Karpas-422 (cell line): ENCODE measurements at places on chromosomes 16 and 17. TPM values are rescaled to one million over a fixed set of nuclear protein-coding genes. Genes with fewer than 3 reads are reported as not detected.
A peak's percentile ranks its signal among the peaks of the same experiment; 100 is the strongest.

OGFOD3 gene
- 14.8 and 17.9 TPM in 2 replicates for total RNA-seq

KRT40 gene
- not detected in 2 replicates for total RNA-seq

C16orf74 gene
- 13.3 and 24.5 TPM in 2 replicates for total RNA-seq

MYH2 gene
- total RNA-seq: not detected in 2 replicates

NXN gene
- total RNA-seq: 1.1 TPM in 1 of 2 replicates, not detected in the other

TEX19 gene
- total RNA-seq: 0.34 and 2.3 TPM in 2 replicates

PRAC2 gene
- total RNA-seq: not detected in 2 replicates

DNA sequence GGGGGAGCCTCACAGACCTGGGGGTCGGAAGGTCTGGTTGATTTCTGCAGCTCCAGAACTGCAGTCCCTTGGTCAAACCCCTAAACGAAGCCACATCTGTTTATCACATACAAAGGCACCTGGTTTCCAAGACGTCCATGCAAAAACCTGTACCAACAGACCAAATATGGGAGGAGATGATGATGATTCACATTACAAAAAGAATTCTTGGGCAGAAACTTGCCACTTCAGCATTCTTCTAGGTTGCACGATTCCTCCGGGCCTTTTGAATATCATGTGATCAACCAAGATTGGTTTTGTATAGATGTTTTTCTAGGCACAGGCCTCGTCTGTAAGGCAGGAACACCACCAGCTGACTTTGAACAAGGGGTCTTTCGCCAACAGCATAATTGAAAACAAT is 466.3 kb downstream of the SOX9 start:
- no peaks in the 10 kb centered on the region for H3K36me3 ChIP-seq
- H3K27me3 ChIP-seq: no peaks in the 10 kb centered on the region
- H3K4me1 ChIP-seq: peaks cover 7% of the 10 kb centered on the region
- no peak overlapping the region for H3K27ac ChIP-seq
- no peak for DNase-seq

- H3K27me3 ChIP-seq: no peaks in the 10 kb centered on the region
- H3K4me3 ChIP-seq: no peak overlapping the region
- DNase-seq: no peak
- no peak overlapping the region for H3K27ac ChIP-seq
- no peaks in the 10 kb centered on the region for H3K36me3 ChIP-seq
- no peaks in the 10 kb centered on the region for H3K4me1 ChIP-seq
These were observed 5.3 kb downstream of the ZNF469 start for GRCh38 chr16:88387941-88388627.

- no peak overlapping the region for H3K27ac ChIP-seq
- H3K4me3 ChIP-seq: no peak overlapping the region
- no peaks in the 10 kb centered on the region for H3K4me1 ChIP-seq
- no peaks in the 10 kb centered on the region for H3K27me3 ChIP-seq
These were observed 9.0 kb upstream of the G6PC1 start for GRCh38 chr17:42891539-42892152.

GRCh38 chr17:4035081-4035680 is 70.9 kb upstream of the ATP2A3 start:
- H3K4me3 ChIP-seq: no peak overlapping the region
- no peak overlapping the region for H3K27ac ChIP-seq

- DNase-seq: no peak
- H3K4me3 ChIP-seq: no peak overlapping the region
- no peaks in the 10 kb centered on the region for H3K36me3 ChIP-seq
- H3K27me3 ChIP-seq: no peaks in the 10 kb centered on the region
These were observed 509.6 kb downstream of the MAF start for GRCh38 chr16:79090966-79091365.

- H3K36me3 ChIP-seq: no peaks in the 10 kb centered on the region
- H3K27ac ChIP-seq: peak overlapping the region; percentile 42; the same call in 1 of the 2 replicates
- H3K27me3 ChIP-seq: no peaks in the 10 kb centered on the region
- DNase-seq: no peak
- H3K4me1 ChIP-seq: peaks cover 29% of the 10 kb centered on the region
These were observed 626 bp downstream of the PELP1 start for GRCh38 chr17:4703330-4703691.

DNA sequence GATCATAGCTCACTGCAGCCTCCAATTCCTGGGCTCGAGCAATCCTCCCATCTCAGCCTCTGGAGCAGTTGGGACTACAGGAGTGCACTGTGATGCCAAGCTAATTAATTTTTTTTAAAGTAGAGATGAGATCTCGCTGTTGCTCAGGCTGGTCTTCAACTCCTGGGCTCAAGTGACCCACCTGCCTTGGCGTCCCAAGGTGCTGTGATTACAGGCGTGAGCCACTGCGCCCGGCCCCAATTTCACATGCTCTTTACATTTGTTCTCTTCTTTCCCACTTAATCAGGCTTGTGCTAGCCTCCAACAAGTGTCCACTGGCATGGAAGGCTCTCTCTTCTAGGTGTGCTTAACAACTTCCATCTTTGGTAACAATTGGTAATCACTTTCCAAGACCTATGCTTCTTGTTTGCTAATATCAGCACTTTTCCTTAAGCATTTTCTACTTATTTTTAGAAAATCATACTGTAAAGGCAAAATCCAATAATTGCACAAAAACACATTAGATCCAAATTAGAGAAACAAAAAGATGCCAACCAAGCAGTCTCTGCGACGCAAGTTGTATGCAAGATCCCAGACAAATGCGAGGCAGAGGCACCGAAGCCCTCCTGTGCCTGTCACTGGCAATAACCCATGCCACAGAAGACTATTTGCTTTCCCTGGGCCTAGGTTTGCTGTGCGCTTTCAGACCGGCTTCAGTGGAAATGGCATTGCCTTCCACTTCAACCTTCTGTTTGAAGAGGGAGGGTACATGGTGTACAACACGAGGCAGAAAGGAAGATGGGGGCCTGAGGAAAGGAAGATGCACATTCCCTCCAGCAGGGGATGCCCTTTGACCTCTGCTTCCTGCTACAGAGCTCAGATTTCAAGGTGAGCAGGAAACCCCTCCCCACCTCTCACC is 52.6 kb downstream of the NOS2 start:
- no peaks in the 10 kb centered on the region for H3K27me3 ChIP-seq
- no peaks in the 10 kb centered on the region for H3K36me3 ChIP-seq
- H3K4me3 ChIP-seq: no peak overlapping the region

DNA sequence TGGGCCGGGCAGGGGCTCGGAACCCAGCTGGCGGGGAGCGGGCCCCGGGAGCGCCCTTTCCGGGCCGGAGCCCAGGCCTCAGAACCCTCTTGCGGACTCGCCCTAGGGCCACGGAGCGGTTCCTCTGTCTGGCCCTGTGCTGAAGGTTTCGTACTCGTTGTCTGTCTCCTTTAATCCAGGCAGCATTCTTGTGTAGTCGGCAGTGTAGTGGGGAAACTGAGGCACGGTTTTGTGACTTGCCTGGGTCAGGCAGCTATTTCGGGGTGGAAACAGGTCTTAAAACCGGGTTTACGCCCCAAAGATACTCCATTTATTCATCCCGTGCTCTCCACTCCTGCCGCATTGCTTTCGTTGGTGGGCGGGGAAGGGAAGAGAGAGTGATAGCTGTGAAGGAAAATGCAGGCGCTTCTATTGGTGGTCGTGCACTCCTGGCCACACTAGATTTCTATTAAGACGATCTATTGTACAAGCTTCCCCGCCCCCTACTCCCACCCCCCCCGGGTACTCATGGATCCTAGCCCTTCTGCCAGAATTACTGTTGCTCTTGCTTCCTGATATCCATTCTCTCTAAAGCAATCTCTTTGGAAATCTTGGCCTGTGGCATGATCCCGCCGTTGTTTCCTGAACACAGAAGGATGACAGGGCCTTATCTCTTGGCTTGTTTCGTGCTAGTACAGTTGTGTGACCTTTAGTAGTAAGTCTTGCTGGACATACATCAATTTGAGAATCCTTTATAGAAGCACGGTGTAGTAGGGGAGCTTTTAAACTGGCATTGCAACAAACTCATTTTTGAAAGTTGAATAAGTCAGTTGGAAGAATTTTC is 751 bp downstream of the DCAF7 start:
- H3K27ac ChIP-seq: peak overlapping the region; percentile 83
- peaks cover 45% of the 10 kb centered on the region for H3K4me1 ChIP-seq
- H3K27me3 ChIP-seq: no peaks in the 10 kb centered on the region
- H3K36me3 ChIP-seq: peaks cover 20% of the 10 kb centered on the region; the same call in 1 of the 2 replicates

DNA sequence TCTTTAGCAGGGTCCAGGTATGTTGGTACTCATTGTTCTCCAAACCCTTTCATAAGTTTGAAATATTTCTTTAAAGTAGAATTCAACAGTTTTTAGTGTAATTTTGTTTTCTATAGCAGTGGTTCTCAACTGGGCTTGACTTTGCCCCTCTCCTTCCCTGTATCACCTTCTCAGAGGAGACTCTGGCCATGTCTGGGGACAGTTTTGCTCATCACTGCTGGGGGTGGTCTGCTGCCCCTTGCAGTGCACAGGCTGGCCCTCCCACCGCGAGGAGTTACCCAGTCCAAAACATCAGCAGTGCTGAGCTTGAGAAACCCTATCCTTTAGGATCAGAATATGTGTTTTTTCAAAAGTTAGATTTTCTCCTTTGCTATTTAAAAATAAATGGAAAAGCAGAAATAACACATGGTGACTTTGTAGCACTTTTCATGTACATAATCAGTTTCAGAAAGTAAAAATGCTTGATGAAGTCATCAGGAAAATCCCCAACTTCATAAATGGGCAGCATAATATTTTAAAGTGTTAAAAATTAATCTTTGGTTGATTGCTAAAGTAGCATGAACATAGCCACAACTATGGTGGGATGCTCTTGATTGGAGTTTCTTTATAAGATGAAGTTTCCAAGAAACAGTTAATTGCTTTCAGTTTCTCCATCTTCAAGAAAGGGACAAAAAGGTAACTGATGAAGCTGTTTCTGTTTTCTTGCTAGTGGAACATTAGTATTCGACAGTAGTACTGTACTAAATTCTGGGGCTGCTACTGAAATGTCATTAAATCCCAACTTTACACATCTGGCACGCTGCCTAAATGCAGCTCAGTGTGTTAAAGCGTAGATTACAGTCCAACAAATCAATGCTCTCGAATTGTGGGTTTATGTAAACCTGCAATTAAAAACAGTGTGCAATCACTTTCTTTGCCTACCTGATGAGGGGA is 70.3 kb downstream of the NETO2 start:
- H3K36me3 ChIP-seq: no peaks in the 10 kb centered on the region
- H3K27ac ChIP-seq: no peak overlapping the region
- no peak overlapping the region for H3K4me3 ChIP-seq
- H3K4me1 ChIP-seq: 0 out of 2 replicates have a peak, but pooled peaks cover 3% of the 10 kb centered on the region
- no peak for DNase-seq

- no peaks in the 10 kb centered on the region for H3K27me3 ChIP-seq
- DNase-seq: no peak
- H3K36me3 ChIP-seq: no peaks in the 10 kb centered on the region
- no peak overlapping the region for H3K27ac ChIP-seq
- H3K4me3 ChIP-seq: no peak overlapping the region
- H3K4me1 ChIP-seq: no peaks in the 10 kb centered on the region
These were observed 155.2 kb upstream of the MYOCD start for GRCh38 chr17:12510535-12510934.

DNA sequence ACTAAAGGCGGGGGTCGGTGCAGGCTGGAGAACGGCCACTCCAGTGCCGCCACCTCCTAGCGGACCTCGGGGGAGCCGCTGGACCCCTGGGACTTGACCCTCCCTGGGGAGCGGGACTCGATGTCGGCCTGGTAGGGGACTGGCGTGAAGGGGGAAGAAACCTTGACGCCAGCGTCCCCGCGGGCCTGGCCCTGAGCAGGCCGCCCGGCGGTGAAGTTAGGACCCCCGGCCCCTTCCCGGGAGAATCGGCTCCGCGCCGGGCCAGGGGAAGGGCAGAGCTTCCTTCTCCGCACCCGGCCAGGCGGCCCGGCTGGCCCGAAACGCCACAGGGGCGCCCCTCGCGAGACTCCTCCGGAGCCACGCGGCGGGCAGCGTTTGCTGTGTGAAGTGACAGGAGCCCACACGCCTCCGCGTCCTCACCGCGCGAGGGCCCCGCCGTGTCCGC is 389 bp downstream of the DUS1L start:
- no peaks in the 10 kb centered on the region for H3K36me3 ChIP-seq
- no peaks in the 10 kb centered on the region for H3K27me3 ChIP-seq
- peak; percentile 63 for DNase-seq
- peak overlapping the region; percentile 90 for H3K4me3 ChIP-seq

DNA sequence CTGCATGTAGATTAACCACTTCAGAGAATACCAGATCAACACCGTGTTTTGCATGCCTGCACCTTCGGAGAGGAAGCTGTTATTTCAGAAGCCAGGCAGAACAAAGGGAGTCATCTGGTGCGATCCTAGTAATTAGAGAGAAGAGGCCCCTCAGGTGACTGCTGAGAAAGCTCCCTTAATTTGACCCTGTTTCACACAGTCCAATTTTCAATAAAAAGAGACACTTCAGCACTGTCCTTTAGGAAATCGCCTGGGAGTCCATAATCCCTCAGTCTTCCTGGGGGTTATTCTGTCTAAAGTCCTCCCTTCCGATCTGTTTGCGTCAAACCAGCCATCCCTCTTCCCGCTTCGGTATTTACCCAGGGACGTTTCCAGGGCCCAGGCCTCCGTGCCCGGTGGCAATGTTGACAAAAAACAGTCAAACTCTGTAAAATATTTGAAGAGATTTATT is 23.4 kb upstream of the TNRC6C start:
- no peaks in the 10 kb centered on the region for H3K4me1 ChIP-seq
- no peak overlapping the region for H3K27ac ChIP-seq
- H3K36me3 ChIP-seq: no peaks in the 10 kb centered on the region
- H3K27me3 ChIP-seq: no peaks in the 10 kb centered on the region
- DNase-seq: no peak
- no peak overlapping the region for H3K4me3 ChIP-seq

GRCh38 chr17:63543822-63544420 is 6.4 kb upstream of the DCAF7 start:
- H3K27ac ChIP-seq: no peak overlapping the region
- no peaks in the 10 kb centered on the region for H3K27me3 ChIP-seq
- H3K4me3 ChIP-seq: no peak overlapping the region
- H3K4me1 ChIP-seq: peaks cover 15% of the 10 kb centered on the region
- no peaks in the 10 kb centered on the region for H3K36me3 ChIP-seq

DNA sequence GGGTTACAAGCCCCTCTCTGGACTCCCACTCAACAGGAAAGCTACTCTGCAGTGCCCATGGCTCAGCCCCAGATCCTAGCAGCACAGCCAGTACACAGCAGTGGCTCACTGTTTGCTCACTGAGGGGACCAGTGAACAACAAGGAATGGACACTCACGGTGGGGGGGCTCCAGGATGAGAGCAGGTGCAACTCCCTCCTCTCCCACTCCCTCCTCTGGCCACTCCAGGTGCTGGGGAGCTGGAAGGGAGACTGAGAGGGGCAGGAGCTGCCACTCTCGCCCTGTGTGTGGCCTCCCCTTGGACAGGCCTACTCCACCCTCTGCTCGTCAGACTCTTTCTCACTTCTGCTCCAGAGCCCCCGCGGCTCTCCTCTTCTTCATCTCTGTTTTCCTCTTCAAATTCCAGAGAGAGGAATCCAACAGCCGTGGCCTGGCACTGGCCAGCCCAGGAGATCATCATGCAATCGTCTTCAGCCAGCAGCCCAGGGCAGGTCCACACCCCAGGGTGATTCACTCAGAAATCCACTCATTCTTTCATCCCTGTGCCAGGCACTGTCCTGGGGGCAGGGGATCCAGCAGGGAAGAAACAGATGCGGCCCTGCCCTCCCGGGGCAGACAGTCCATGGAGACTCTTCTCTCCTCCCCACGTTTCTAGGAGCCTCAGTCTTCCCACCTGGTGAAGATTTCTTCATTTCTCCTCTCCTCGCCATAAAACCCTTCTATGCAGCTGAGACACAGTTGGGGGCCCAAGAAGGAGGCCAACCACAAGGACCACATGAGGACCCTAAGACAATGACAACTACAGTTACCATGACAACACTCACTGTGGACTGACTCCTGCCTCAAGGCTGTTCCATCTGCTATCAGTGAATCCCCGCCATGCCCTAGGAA is 30.7 kb downstream of the CFAP20 start:
- DNase-seq: no peak
- no peaks in the 10 kb centered on the region for H3K27me3 ChIP-seq
- H3K4me1 ChIP-seq: peaks cover 4% of the 10 kb centered on the region
- H3K36me3 ChIP-seq: no peaks in the 10 kb centered on the region
- no peak overlapping the region for H3K27ac ChIP-seq
